ENCODE measurements at places on chromosomes 11 and 22.

GRCh38 chr11:128929991-128930390 is 12.7 kb downstream of the TP53AIP1 start:
- no peak for DNase-seq

DNA sequence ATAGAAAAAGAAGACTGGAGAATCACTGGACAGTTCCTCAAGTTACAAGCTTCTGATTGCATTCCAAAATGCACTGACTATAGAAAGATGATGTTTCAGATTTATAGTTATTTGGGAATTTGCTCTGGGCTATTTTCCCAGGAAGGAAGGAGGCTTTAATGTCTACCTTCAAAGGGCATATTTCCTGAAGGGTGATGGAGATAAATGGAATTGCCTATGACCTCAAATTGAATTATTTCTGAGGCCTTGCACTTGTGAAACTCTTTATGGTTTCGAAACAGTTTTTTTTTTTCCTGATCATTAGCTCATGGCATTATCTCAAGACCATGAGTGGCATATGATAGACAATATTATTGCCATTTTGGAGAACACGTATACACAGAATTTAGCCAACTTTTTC is 333.9 kb downstream of the METTL15 start:
- DNase-seq: no peak

- no peak for DNase-seq
Observed at GRCh38 chr11:957212-957920, 31.7 kb downstream of the AP2A2 start.

DNA sequence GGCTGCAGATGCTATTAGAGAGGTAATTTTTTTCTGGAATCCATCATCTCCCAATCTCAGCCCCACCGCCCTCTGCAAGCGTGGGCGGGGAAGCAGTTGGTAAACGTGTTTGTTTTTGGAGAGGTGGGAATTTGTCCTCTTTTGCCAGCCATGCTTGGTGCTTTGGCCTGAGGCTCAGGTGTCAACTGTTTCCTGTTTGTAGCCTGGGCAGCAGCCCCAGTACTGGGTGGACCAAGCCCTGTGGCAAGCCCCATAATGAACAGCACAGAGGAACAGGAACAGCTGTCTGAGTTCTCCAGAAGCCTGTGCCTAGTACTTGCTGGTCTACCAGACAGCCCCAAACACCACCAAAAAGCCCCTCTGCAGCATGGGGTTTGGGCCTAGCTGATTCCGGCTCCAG is 39.6 kb downstream of the POU2F3 start:
- no peak for DNase-seq

DNA sequence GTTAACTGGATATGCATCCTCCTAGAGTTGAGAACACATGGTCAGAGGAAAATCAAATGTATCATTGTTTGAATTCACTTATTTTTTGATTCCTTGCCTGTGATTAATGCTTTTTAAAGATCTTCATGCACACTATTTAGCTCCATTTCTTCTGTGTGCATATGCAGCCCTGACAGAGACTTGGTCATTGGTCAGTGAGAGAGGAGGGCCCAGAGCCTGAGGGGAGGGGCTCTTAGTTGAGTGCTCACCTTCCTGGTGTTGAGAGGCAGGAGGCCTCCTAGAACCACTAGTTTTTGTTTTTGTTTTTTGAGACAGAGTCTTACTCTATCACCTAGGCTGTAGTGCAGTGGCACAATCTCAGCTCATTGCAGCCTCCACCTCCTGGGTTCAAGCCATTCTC is 48.9 kb downstream of the TNRC6B start:
- no peak for DNase-seq

- no peak for DNase-seq
Observed at GRCh38 chr11:23688835-23689234, 808.0 kb upstream of the LUZP2 start.

GRCh38 chr11:59263225-59263894 is 50.6 kb upstream of the MPEG1 start:
- DNase-seq: no peak

GRCh38 chr11:120058931-120059330 is 79.0 kb downstream of the TRIM29 start:
- no peak for DNase-seq

GRCh38 chr11:115716601-115717529 is 212.7 kb upstream of the CADM1 start:
- DNase-seq: no peak

GRCh38 chr11:34640050-34640923 is 19.4 kb downstream of the EHF start:
- DNase-seq: no peak

- DNase-seq: no peak
Observed at GRCh38 chr22:25728071-25728470, 13.9 kb upstream of the MYO18B start.

DNA sequence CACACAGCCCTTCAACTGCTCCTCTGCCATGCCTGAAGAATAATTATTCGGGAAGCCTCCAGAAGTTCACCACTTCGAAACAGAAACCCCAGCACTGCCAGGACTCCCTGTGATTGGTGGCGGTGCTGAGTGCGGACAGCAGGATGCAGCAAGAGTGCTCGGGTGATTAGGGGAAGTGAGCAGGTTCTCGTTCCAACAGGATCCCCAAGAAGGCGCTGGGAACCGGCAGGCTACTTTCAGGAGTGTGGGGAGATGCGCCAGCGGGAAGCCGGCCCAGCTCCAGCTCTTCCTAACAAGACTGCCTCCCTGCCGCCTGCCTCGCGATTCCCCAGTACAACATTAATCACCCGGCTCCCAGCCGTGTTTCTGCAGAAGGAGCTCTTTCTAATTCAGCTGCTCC is 630.2 kb downstream of the BRD1 start:
- no peak for DNase-seq

DNA sequence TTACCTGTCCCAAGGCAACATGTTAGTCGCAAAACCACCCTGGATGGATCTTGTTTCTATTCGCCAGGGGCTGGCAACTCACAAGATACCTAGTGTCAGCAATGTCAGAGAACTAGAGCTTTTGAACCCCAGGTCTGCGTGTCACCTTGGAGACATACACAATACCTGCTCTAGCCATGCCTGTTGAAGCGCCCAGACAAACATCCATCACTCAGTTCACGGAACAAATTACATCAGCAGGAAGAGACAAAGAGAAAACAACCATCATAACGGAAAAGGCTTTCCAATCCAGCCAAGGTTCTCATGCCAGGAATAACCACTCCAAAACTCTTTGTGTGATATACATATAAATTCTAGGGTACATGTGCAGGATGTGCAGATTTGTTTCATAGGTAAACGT is 2.2 kb downstream of the CD59 start:
- no peak for DNase-seq

- no peak for DNase-seq
Observed at GRCh38 chr11:117181586-117182550, 3.3 kb downstream of the SIDT2 start.

GRCh38 chr11:71307811-71308645 is 55.7 kb upstream of the SHANK2 start:
- DNase-seq: no peak

DNA sequence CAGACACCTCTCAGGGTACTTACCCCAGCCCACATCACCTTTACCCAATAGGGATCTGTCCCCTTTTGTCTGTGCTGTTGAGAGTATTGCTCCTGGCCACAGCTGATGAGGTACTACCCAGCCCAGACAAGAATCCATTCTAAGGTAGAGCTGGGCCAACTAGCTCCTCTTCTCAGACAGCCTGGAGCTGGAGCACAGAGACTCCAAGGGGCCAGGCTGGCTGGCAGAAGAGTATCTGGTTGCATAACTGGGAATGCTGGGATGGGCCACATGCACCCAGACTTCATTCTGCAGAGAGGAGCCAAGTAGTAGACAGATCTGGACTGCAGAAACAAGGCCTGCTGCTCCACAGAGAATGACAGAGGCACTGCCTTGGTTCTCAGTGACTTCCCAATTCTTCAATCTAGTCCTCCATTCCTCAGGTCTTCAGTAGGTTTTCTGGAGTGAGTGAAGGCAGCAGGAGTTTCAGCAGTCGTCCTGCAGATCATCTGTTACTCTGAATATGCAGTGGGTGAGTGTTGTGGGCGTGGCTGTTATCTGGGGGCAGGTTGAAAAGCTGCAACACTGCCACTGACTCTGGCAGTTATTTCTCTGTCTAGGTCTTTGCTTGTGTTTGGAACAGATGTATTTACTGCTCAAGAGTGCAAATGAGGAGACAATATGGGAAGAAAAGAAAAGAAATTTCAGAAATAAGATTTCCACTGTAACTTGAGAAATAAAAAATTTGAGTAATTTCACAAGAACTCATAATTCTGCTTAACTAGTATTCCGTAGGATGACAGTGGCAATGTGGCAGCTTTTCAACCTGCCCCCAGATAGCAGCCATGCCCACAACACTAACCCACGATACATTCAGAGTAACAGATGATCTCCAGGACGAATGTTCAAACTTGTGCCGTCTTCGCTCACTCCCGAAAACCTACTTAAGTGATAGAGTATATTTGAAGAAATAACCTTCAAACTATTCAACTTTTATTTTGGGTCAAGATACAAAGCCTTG is 34.9 kb downstream of the MAPK1 start:
- DNase-seq: no peak

GRCh38 chr11:108289699-108290098 is 66.8 kb downstream of the ATM start:
- no peak for DNase-seq

All from bone marrow (tissue), 2 donors.